NT2/D1 (cell line): ENCODE measurements at places on chromosomes 12 and 14.

DNA sequence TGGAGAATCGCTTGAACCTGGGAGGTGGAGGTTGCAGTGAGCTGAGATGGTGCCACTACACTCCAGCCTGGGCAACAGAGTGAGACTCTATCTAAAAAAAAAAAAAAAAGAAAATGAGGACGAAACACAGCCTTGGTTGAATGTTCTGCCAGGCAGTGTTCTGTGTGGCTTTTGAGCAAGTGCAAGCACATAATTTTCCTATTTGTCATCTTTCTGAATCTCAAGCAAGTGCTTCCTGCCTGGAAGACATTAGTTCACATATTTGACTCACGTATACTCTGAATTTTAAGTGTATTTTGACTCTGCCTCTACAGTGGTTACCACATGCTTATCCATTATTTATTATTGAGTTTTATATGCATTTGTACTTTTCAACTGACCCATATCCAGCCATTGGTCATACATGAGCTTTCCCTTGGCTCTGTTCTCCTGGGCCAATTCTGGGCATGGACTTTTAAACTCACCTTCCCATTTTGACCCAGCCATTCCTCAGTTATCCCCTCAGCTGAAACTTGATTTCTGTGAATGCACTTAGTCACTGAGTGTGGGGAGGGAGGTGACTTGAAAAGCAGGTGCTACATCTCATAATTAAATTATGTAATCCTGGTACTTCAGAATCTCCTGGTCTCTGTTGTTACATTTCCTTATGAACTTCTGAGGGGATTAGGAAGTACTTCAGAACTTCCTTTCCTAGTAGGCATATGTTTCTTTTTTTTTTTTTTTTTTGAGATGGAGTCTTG, 8.1 kb downstream of the OR10G2 start:
- DNase-seq, result no peak

- no peak for DNase-seq
Observed at GRCh38 chr12:95834572-95834971, 24.2 kb upstream of the SNRPF start.

- no peak for DNase-seq
Observed at GRCh38 chr14:54206516-54206915, 190.3 kb upstream of the CDKN3 start.

DNA sequence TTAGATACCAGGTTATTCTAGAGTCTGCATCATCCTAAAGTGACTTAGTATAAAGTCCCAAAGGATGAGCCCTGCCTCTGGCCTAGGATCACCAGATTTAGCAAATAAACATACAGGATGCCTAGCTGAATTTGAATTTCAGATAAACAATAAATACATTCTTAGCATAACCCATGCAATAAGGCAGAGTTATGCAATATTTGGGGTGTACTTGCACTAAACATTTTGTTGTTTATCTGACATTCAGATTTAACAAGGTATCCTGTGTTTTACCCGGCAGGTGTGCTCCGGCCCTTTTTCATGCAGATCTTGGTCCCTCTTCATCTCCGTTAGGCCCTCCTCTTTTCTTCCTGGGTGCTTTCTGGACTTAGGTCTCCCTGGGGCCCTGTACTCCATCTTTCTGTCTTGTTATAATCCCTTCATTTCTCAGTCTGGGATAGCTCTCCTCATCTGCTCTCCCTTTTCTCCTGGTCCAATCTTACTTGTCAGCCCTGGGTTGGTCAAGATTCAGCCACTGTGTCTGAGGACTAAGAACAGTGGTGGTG, 18.1 kb upstream of the SMOC1 start:
- DNase-seq, result no peak

- no peak for DNase-seq
Observed at GRCh38 chr14:105710119-105711043, 184.0 kb downstream of the TMEM121 start.

- DNase-seq, result no peak
Observed at GRCh38 chr14:97106166-97106565, 309.0 kb downstream of the VRK1 start.

DNA sequence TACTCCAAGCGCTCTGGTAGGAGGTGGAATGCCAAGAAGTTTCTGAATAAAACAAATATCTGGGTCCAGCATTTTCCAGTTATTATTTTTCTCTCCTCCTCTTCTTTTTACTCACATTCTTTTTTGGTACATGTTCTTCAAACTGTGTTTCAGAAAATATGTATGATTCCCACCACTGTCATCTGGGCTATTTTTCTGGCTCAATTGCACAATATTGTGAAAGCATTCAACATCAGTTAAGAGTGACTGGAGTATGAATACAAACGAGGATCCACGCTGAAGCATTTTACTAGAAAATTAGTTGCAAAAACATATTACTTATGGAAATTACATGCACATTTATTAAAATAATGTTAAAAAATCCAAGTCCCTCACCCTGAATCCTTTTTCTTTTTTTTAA, 61.5 kb downstream of the KCNMB4 start:
- DNase-seq, result no peak

GRCh38 chr12:3252450-3252891, 175.3 kb downstream of the TSPAN9 start:
- DNase-seq, result no peak

GRCh38 chr14:20440465-20440864, 4.5 kb upstream of the KLHL33 start:
- no peak for DNase-seq

GRCh38 chr12:3256103-3256631, 179.0 kb downstream of the TSPAN9 start:
- DNase-seq, result no peak

- DNase-seq, result no peak
Observed at GRCh38 chr14:95409477-95410272, 90.0 kb upstream of the CLMN start.

- DNase-seq, result no peak
Observed at GRCh38 chr14:95540236-95540855, 5.5 kb downstream of the GLRX5 start.

- DNase-seq, result no peak
Observed at GRCh38 chr12:47939009-47939601, 24.3 kb upstream of the TMEM106C start.

DNA sequence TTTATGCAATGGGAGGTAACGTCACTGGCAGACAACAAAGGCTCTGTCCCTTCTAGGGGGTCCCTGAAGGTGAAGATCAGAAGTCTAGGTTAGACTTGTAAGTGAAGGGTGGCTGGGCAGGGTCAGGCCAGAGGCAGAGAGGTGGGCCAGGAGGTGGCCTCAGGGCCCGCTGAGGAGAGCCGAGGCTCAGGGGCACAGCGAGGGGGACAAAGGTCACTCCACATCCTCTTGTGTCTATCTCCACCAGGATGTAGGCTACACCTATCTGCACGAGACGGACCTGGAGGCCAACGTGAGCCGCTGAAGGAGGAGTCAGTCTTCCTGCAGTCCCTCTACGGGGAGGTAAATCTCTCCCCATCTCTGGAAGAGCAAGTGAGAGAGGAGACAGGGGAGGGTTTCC, 20.3 kb downstream of the KRT85 start:
- DNase-seq, result no peak
